ENCODE measurements at places on chromosomes 5 and 9. TPM values are rescaled to one million over a fixed set of nuclear protein-coding genes. Genes with fewer than 3 reads are reported as not detected.

Gene LYSMD3
- 13.9 TPM for total RNA-seq

Gene KIF20A
- total RNA-seq, result 84.9 TPM

Gene CNTNAP3
- not detected for total RNA-seq

Gene BTNL3
- 0.14 TPM for total RNA-seq

Gene CD72
- 0.95 TPM for total RNA-seq

Gene ANKRD18A
- 2.6 TPM for total RNA-seq

Gene PCDHGB2
- 1.00 TPM for total RNA-seq

Gene FAM78A
- 0.88 TPM for total RNA-seq

Gene GRM6
- total RNA-seq, result not detected

Gene S1PR3
- total RNA-seq, result 1.00 TPM

Gene SHISAL2B
- total RNA-seq, result not detected

Gene NOP16
- total RNA-seq, result 56.4 TPM

DNA sequence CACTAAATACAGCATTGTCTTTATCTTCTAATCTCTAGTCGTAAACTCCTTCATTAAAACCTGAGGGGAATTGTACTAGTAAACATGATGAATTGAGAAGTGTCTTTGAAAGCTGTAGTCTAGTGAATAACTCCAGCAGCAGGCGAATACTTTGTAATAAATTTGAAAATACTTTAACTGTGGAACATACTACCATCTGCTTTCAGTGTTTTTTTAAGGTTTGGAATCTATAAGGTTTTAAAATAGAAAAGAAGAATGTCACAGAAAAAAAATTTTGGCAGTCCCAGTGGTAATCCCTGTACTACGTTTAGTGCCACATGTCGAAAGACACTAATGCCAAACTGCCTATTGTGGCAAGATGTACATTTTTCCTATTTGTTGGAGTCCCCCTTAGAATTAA, 379.0 kb upstream of the NUDT12 start:
- no peaks in the 10 kb centered on the region for H3K36me3 ChIP-seq
- H3K27ac ChIP-seq, result no peak overlapping the region
- no peaks in the 10 kb centered on the region for H3K27me3 ChIP-seq

GRCh38 chr9:125755340-125755739, 8.2 kb downstream of the PBX3 start:
- no peaks in the 10 kb centered on the region for H3K27me3 ChIP-seq
- DNase-seq, result no peak
- no peaks in the 10 kb centered on the region for H3K36me3 ChIP-seq
- peaks cover 11% of the 10 kb centered on the region for H3K4me1 ChIP-seq

DNA sequence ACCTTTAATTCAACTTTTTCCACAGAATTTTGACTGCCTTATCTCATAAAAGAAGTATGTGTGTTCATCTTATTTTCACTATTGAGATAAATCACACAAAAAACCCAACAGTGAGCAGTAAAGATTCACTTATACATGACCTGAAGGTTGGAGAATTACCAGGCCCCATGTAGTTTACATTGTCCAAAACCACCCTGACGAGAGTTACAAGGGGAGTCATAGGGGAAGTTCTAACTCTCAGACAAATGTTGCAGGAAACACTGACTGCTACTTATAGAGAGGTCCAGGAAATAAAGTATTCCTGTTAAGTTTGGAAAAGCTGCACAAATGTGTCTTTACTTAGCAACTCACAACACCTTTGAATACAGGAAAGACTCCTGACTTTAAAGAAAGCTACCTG, 14.1 kb downstream of the SPATA9 start:
- DNase-seq, result no peak
- no peaks in the 10 kb centered on the region for H3K36me3 ChIP-seq
- no peak overlapping the region for H3K27ac ChIP-seq
- peaks cover 40% of the 10 kb centered on the region for H3K4me1 ChIP-seq
- no peak overlapping the region for H3K4me3 ChIP-seq

- no peaks in the 10 kb centered on the region for H3K27me3 ChIP-seq
- H3K36me3 ChIP-seq, result no peaks in the 10 kb centered on the region
- H3K27ac ChIP-seq, result no peak overlapping the region
- H3K4me3 ChIP-seq, result no peak overlapping the region
- no peak for DNase-seq
- no peaks in the 10 kb centered on the region for H3K4me1 ChIP-seq
These were observed 28.4 kb upstream of the EBF1 start for GRCh38 chr5:159128070-159128541.

- peaks cover 2% of the 10 kb centered on the region for H3K36me3 ChIP-seq
- H3K4me3 ChIP-seq, result no peak overlapping the region
- 0 out of 2 replicates have a peak, but pooled peaks cover 6% of the 10 kb centered on the region for H3K4me1 ChIP-seq
- H3K27me3 ChIP-seq, result no peaks in the 10 kb centered on the region
These were observed 6.9 kb downstream of the RGMB start for GRCh38 chr5:98780390-98780789.

DNA sequence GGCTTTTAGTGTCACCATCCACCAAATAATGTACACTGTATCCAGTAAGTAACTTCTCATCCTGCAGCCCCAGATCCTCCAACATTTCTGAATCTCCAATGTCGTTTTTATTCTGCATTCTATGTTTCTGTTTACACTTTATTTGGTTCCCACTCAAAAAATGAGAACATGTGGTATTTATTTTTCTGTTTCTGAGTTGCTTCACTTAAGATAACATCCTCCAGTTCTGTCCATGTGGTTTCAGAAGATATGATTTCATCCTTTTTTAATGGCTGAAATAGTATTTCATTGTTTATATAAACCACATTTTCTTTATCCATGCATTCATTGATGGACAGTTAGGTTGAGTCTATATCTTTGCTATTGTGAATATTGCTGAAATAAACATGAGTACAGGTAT, 677.3 kb upstream of the FTMT start:
- H3K36me3 ChIP-seq, result no peaks in the 10 kb centered on the region
- no peaks in the 10 kb centered on the region for H3K27me3 ChIP-seq
- H3K27ac ChIP-seq, result no peak overlapping the region
- no peak overlapping the region for H3K4me3 ChIP-seq

DNA sequence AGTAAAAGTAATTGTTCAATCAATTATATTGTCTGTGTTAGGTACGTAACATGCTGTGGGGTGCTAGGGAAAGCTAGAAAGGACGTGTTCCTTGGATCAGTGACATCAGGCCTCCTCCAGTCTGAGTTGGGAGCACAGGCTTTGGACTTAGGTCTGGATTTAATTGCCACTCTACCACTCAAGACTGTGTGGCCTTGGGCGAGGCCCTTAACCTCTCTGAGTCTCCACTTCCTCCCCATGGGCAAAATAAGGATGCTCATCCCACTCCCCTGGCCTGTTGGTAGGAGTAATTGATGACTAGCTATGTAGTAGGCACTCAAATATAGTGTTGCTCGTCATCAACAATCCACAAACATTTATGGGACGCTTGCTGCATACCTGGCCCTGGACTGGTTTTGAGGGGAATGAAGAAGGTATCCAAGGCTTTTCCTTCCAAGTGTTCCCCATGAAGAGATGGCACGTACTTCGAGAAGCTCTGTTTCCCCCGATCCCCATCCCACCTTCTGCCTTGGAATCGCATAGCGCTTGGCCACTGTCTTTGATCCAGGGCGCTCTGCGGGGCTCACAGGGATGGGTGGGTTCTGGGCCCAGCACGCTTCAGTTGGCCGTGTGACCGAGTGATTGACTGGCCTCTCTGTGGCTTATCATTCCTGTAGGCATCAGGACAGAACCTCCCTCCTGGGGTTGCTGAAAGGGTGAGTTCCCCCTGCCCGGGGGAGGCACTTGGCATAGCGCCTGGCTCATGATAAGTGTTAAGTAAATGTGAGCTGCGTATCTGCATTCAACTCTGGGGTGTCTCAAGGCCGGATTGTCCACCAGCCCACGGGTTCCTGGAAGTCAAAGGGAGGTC, 8.1 kb downstream of the FGF18 start:
- H3K36me3 ChIP-seq, result no peaks in the 10 kb centered on the region
- no peak overlapping the region for H3K27ac ChIP-seq
- H3K27me3 ChIP-seq, result no peaks in the 10 kb centered on the region

GRCh38 chr9:86909388-86909787, 37.9 kb downstream of the GAS1 start:
- no peak overlapping the region for H3K27ac ChIP-seq
- no peaks in the 10 kb centered on the region for H3K36me3 ChIP-seq
- H3K4me1 ChIP-seq, result no peaks in the 10 kb centered on the region
- no peak overlapping the region for H3K4me3 ChIP-seq

GRCh38 chr5:2658881-2659470, 92.5 kb downstream of the IRX2 start:
- peak; percentile 44 for DNase-seq
- no peaks in the 10 kb centered on the region for H3K36me3 ChIP-seq
- H3K4me1 ChIP-seq, result no peaks in the 10 kb centered on the region
- no peaks in the 10 kb centered on the region for H3K27me3 ChIP-seq

DNA sequence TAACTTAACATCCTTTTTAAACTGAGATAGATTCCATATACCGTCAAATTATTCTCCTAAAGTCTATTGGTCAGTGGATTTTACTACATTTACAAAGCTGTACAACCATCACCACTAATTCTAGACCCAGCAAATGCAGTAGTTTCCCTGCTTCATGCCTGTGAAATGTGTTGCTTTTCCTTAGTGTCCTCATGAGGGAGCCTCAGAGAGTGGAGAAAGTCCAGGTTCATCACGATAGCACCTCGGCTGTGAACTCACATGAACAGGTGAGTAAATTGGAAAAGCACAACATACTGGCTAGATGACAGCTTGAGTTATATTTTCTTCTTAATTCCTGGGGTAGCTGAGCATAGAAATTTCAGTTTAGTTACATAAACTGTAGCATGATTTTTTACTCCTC, 653.7 kb downstream of the MTRR start:
- no peaks in the 10 kb centered on the region for H3K27me3 ChIP-seq
- no peak overlapping the region for H3K27ac ChIP-seq
- H3K4me1 ChIP-seq, result no peaks in the 10 kb centered on the region
- no peak overlapping the region for H3K4me3 ChIP-seq

GRCh38 chr5:78706825-78707224, 58.3 kb upstream of the LHFPL2 start:
- H3K36me3 ChIP-seq, result no peaks in the 10 kb centered on the region
- H3K27ac ChIP-seq, result no peak overlapping the region
- no peaks in the 10 kb centered on the region for H3K4me1 ChIP-seq
- H3K27me3 ChIP-seq, result no peaks in the 10 kb centered on the region

GRCh38 chr5:80695666-80696065, 40.9 kb upstream of the DHFR start:
- no peaks in the 10 kb centered on the region for H3K36me3 ChIP-seq
- peaks cover 2% of the 10 kb centered on the region for H3K4me1 ChIP-seq
- H3K4me3 ChIP-seq, result no peak overlapping the region
- H3K27me3 ChIP-seq, result no peaks in the 10 kb centered on the region

DNA sequence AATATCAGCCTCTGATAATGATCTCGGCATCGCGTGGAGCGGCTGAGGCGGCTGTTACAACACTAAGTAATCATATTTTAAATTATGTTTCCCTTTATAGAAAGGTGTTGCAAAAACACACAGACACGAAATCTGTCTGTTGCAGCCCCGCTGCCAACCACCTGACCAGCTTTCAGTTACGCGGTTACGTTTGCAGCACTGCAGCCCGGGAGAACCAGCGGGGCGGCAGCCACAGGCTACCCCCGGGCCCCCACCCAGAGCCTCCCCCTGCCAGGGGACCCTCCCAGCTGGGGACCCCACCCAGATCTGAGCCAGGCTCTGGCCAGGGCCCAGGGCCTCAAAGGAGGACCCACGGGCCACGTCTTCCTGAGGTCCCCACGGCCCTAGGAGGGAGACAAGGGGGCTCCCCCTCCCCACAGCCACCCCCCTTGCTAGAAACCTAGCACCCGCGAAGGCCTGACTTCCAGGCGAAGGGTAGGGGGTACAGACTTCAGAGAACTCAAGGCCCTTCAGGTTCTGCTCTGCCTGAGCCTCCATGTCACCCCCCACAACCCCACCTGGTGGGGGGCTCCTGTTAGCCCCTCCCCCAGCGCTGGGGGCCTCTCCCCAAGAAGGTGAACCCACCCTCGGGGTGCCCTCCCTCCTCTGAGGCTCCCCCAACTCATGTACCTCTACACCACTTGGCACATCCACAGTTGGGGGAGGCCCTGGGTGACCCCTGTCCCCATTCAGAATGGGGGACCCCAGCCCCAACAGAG, 6.0 kb downstream of the NACC2 start:
- DNase-seq, result no peak
- no peaks in the 10 kb centered on the region for H3K27me3 ChIP-seq
- no peak overlapping the region for H3K27ac ChIP-seq
- no peak overlapping the region for H3K4me3 ChIP-seq
- no peaks in the 10 kb centered on the region for H3K36me3 ChIP-seq

GRCh38 chr5:168952196-168952595, 348.7 kb downstream of the SLIT3 start:
- no peak overlapping the region for H3K27ac ChIP-seq
- no peaks in the 10 kb centered on the region for H3K36me3 ChIP-seq
- no peak overlapping the region for H3K4me3 ChIP-seq
- DNase-seq, result no peak
- no peaks in the 10 kb centered on the region for H3K27me3 ChIP-seq
- H3K4me1 ChIP-seq, result peaks cover 4% of the 10 kb centered on the region

DNA sequence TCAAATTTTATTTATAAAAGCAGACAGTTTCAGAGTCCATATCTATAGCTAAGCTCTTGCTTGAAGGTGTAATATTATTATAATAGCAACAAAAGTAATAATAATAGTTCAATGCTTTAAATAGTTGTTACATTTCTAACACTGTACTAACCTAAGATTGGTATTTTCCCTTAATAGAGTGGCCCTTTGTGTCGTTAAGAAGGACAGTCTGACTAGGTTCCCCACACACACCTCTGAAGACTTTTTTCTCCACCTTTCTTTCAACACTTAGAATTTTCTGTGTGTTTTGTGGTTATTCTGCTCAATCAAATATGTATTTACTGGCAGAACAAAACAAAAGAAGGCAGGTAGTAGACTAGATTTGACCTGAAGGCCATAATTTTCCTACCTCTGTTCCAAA, 223.2 kb upstream of the ACO1 start:
- DNase-seq, result no peak
- H3K36me3 ChIP-seq, result no peaks in the 10 kb centered on the region
- H3K4me1 ChIP-seq, result no peaks in the 10 kb centered on the region

DNA sequence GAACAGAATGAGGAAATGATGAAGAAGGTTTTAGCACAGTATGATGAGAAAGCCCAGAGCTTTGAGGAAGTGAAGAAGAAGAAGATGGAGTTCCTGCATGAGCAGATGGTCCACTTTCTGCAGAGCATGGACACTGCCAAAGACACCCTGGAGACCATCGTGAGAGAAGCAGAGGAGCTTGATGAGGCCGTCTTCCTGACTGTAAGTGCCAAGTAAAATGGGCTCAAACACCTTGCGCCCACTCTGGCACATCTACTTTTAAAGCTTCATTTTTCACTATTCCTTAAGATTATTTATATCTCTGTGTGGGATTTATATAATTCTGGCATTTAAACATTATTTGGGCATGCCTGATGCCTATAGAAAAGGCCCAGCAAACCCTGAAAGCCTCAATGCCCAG, 55.6 kb downstream of the CMYA5 start:
- no peaks in the 10 kb centered on the region for H3K27me3 ChIP-seq
- H3K27ac ChIP-seq, result no peak overlapping the region
- no peak overlapping the region for H3K4me3 ChIP-seq
- no peaks in the 10 kb centered on the region for H3K36me3 ChIP-seq
- no peak for DNase-seq

GRCh38 chr5:135218486-135218755, 180.6 kb downstream of the MACROH2A1 start:
- H3K4me3 ChIP-seq, result no peak overlapping the region
- no peak overlapping the region for H3K27ac ChIP-seq

Data from Caco-2 (cell line).